Hindlimb muscle (tissue), 1 donor: ENCODE measurements at places on chromosomes 1 and 21. TPM values are rescaled to one million over a fixed set of nuclear protein-coding genes. Genes with fewer than 3 reads are reported as not detected.

CD1E gene
- 0.32 TPM for polyA plus RNA-seq

PTGFR gene
- 44.3 TPM for polyA plus RNA-seq

FLG gene
- 1.1 TPM for polyA plus RNA-seq

TEX35 gene
- polyA plus RNA-seq, result 0.10 TPM

ERG gene
- polyA plus RNA-seq, result 18.2 TPM

CA6 gene
- polyA plus RNA-seq, result not detected

INAVA gene
- 4.6 TPM for polyA plus RNA-seq

CRP gene
- not detected for polyA plus RNA-seq

C1orf94 gene
- not detected for polyA plus RNA-seq

DIRAS3 gene
- polyA plus RNA-seq, result 3.9 TPM

CORT gene
- 2.0 TPM for polyA plus RNA-seq

S100B gene
- 10.1 TPM for polyA plus RNA-seq

LAPTM5 gene
- 26.3 TPM for polyA plus RNA-seq

CRYBG2 gene
- polyA plus RNA-seq, result 0.40 TPM

DNAJC6 gene
- 0.56 TPM for polyA plus RNA-seq

SPRR2E gene
- not detected for polyA plus RNA-seq

ST6GALNAC3 gene
- polyA plus RNA-seq, result 3.7 TPM

OPTC gene
- not detected for polyA plus RNA-seq

DMBX1 gene
- not detected for polyA plus RNA-seq

LCE3E gene
- polyA plus RNA-seq, result not detected

FCER1A gene
- 0.50 TPM for polyA plus RNA-seq

AVPR1B gene
- 0.14 TPM for polyA plus RNA-seq

PRELP gene
- 3.1 TPM for polyA plus RNA-seq

TNFRSF25 gene
- 14.7 TPM for polyA plus RNA-seq

LAMTOR5 gene
- polyA plus RNA-seq, result 90.9 TPM

ADORA3 gene
- 1.2 TPM for polyA plus RNA-seq

SLAMF1 gene
- not detected for polyA plus RNA-seq

MEAF6 gene
- polyA plus RNA-seq, result 42.2 TPM

MYCL gene
- 2.6 TPM for polyA plus RNA-seq

IL20 gene
- polyA plus RNA-seq, result not detected

ADAMTS1 gene
- 15.0 TPM for polyA plus RNA-seq

SYNJ1 gene
- 6.0 TPM for polyA plus RNA-seq

RXRG gene
- 51.3 TPM for polyA plus RNA-seq

CADM3 gene
- polyA plus RNA-seq, result 0.92 TPM

FCAMR gene
- polyA plus RNA-seq, result not detected

KPRP gene
- not detected for polyA plus RNA-seq

HTR6 gene
- not detected for polyA plus RNA-seq

SPRR2G gene
- not detected for polyA plus RNA-seq

OR14K1 gene
- polyA plus RNA-seq, result not detected

SPRR3 gene
- not detected for polyA plus RNA-seq

S100A5 gene
- not detected for polyA plus RNA-seq

RHEX gene
- 0.28 TPM for polyA plus RNA-seq

MXRA8 gene
- polyA plus RNA-seq, result 73.1 TPM

TTC24 gene
- 0.80 TPM for polyA plus RNA-seq

HSD11B1 gene
- polyA plus RNA-seq, result not detected

KRTAP13-2 gene
- not detected for polyA plus RNA-seq

GABRD gene
- polyA plus RNA-seq, result 1.1 TPM

LRP8 gene
- polyA plus RNA-seq, result 6.1 TPM

SERTAD4 gene
- polyA plus RNA-seq, result 2.7 TPM

TSPEAR gene
- polyA plus RNA-seq, result 0.14 TPM
